ENCODE measurements at places on chromosomes 6 and 20.

DNA sequence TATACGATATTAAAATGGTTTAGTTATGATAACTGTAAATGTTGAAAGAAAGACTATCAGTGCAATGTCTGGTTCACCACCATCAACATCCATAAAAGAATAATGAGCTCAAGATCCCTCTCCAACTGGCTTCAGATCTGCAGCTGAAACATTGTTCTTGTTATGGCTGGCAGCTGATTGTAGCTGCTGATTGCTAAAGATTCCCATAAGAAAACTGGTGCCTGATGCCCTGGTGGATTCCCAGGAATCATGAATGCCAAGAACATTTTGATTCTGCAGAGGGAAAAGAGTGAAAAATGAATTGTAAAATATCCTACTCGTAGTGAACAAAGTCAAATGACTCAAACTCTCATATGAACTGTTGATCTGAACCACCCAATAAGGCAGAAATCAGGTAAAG is 1160.2 kb downstream of the EPHA7 start:
- DNase-seq, result no peak

DNA sequence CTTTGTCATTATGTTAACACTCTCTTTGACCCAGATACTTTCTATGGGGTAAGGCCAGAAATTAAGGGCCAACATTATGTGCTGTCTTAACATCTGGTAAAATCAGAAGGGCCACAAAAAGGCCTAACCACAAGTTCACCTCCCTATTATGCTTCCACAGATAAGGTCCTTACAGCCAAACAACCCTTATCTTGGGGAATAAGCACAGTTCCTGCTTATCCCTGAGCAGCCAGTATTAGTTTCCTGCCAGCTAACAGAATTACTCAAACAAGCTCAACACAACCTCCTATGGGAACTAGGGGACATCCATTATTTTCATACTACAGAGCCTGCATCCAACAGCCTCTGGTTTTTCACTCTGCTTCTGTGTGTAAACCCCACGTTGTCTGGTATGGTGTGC is 724.8 kb downstream of the HACE1 start:
- DNase-seq, result no peak

GRCh38 chr6:20669571-20670314 is 135.5 kb downstream of the CDKAL1 start:
- DNase-seq, result no peak

DNA sequence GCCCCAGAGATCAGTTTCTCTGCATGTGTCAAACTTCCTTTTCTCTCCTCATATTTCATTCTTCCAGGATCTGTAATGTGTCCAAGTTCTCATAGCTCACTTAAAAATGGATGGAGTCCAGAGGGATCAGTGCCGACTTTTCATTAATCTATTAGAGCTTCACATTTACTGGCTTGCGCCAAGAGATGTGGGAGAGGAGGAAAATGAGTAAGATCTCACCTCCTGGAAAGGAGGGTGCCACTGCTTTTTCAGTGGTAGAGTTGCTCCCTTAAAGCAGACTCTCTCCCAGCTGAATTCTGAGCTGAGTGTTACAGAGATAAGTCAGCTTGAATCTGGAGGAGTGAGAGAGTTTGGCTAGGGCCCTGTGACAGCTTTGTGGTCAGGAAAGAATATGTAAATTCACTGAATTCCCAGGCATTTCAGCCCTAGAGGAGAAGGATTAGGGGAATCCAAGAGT is 175.9 kb downstream of the SOX4 start:
- DNase-seq, result no peak

DNA sequence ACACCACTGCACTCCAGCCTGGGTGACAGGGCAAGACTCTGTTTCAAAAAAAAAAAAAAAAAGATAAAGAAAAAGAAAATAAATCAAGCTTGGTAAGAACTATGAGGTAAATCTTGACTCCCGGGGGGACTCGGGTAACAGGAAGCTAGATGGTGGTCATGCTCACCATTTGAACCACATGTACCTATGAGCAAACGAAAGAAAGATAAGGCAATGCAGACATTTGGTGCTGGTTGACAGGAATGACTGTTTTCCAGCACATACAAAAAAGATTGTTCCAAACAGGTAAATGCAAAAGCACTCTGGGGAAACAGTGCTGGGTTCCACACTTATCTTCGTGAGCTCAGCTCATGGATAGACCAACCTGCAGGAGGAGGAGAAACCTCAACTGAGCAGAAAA is 22.8 kb upstream of the PTPN1 start:
- peak; percentile 52 for DNase-seq

DNA sequence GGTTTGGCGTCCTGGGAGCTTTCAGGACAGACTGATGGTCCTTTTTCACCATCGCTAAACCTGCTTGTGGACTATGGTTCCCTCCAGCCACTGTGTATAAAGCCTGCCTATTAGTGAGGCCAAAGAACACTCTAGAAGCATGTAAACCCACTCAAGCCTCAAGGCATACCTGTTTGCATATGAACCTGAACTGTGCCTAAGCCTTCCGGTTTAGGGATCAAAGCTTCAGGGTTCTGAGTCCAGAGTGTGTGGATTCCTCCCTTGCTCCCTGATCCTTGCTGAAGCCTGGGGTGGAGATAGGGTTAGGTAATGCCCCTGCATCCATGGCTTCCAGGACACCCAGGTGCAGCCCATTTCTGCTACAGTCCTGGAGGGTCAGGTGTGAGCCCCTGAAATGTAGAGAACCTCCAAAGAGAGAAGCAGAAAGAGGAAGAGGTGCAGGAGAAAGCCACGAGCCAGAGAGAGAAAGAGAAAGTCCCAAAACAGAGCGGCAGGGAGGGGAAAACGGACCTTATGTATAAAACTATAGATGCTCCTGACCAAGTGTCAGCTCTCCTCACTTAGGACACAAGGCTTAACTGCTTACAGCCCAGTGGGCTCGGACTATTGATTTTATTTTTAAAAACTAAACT is 93.3 kb downstream of the SCML4 start:
- DNase-seq, result peak; percentile 19

DNA sequence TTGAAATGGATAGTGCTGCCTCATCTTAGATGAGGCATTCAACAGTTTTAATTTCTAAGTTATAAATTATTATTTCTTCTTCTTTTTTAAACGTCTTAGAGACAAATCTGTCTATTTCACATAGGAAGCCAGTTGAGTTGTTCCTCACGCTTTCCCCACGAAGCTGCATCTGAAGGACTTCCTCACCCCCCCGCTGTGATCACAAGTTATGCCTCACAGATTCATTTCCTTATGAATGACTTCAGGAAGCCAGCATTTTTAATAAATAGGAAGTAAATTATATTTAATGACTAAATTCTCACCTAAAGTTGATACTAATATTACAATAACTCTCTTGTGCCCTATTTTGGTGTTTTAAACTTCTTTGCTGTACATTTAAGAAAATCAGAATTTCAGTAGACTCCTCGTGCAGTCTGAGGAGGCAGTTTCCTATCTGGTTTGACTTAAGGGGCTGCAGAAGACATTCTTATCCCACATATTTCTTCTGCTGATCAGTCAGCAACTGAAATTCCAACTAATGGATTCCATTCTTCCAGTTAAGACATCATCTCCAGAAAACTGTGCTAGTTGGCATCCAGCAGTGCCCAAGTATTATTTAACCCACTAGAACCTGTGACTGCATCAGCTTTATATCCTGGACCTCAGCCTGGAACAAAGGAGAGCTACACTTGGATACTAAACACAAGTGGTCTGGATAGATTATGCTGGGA is 182.7 kb upstream of the CCN2 start:
- DNase-seq, result peak; percentile 72

- DNase-seq, result no peak
Observed at GRCh38 chr6:107534571-107535141, 44.7 kb downstream of the SOBP start.

- DNase-seq, result no peak
Observed at GRCh38 chr20:2564406-2564805, 28.0 kb downstream of the TMC2 start.

DNA sequence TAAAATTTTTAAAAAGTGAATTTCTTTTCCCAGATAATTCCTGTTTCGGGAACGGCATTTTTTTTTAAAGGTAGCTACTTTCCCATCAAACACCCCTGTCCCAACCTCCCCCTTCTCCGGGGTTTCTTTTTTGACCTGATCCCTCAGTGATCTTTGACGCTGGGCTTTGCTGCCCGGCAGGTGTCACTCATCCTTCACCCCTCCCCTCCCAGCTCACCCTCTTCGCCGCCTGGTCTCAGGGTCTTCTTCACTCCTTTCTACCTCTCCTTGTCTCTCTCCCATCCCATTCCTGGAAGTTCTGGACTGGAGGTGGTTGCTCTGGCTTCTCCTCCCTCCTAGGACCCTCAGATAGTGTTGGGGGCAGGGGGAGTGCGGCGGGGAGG is 329 bp upstream of the GPR6 start:
- DNase-seq, result no peak

DNA sequence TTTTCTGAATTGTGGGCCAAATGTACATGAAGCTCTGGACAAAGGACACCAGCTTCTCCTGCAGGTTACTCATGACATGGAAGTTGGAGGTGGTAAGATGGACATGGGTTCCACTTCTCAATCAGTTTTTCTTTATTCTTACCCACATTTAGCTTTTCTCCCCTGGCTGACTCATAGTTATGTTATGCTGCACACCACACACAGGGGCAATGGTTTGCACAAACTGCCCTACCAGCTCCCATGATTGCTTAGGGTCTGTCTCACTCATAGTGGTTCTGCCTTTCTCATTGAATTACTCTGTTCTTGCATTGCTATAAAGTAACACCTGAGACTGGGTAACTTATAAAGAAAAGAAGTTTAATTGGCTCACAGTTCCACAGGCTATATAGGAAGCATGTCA is 4.5 kb upstream of the CD109 start:
- no peak for DNase-seq

- peak; percentile 74 for DNase-seq
Observed at GRCh38 chr6:16759181-16759645, 2.0 kb downstream of the ATXN1 start.

DNA sequence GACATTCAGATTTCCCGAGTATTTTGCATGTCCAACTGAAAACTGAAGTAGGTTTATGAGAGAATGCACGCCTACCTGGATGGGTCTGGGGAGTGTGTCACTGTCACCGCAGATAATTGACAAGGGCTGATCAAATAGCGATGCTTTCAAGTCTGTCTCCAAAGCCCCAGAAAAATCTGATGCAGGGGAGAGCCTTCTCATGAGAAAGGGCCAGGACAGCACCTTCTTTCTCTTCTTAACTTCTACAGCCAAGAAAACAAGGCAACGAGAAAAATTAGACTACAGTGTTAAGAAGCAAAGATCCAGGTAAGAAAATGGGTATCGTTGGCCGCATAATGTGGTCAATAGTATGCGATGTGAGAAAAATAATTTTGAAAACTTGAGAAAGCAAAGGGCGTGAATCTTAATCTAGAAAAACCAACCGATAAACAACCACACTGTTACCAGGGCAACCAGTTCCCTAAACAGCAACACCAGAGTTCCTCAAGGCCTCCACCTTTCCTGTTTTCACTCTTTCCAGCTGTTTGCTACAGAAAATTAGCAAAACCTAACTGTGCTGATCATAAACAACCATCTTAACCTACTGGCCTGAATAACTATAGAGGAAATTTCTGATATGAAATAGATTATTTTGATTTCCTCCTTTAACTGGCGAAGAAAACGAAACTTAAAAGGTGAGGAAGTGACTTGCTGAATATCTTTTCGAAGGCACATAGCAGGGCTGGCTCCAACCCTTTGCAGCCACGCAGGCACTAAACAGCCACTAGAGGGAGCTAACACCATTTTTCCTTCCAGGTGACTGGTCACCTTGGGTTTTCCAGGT is 2.6 kb downstream of the TAGAP start:
- DNase-seq, result peak; percentile 96

GRCh38 chr6:135170238-135170637 is 10.9 kb upstream of the MYB start:
- DNase-seq, result no peak

DNA sequence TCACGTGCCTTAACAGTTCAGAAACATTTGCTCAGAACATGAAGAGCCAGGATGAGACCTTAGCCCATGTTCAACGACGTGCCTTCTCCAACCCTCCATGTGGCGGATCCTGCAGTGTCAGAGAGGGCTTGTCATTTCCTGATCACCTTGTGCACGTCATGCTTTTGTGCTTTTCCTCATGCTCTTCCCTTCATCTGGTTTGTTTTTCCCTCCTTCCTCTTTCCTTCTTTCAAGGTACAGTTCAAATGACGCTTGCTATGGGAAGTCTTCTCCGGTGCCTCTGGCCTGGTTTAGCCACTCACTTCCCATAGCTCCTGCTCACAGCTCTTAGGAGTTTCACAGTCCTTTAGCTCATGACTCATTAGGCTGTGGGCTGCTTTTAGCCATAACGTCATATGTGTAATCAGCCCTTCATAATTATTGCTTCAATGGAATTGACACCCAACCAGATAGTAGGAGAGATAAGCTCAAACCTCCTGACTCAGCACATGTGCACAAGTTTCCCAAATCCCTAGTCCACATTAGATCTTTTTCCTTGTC is 102.7 kb upstream of the CNKSR3 start:
- no peak for DNase-seq

GRCh38 chr6:85628353-85628752 is 14.3 kb downstream of the SYNCRIP start:
- DNase-seq, result no peak

- DNase-seq, result no peak
Observed at GRCh38 chr6:157987788-157988699, 6.4 kb downstream of the SYNJ2 start.

DNA sequence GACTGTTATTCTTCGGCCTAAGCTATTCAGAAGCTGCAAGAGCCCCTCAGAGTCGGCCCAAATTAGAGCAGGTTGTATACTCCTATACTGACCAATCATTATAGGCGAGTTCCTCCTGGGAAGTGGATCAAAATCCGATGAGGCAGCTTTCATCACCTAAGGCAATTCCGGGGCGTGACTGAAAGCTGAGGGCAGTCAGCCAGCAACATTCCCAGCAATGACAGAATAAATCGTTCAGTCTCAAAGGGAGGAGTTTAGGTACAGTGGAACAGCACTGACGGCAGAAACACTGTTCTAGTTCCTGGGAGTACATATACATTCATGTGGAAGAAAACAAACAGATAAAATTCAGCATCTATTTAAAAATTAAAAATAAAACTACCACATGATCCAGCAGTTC is 10.8 kb downstream of the HLA-DQB2 start:
- DNase-seq, result no peak

- DNase-seq, result no peak
Observed at GRCh38 chr6:139294090-139294489, 2.3 kb upstream of the TXLNB start.

DNA sequence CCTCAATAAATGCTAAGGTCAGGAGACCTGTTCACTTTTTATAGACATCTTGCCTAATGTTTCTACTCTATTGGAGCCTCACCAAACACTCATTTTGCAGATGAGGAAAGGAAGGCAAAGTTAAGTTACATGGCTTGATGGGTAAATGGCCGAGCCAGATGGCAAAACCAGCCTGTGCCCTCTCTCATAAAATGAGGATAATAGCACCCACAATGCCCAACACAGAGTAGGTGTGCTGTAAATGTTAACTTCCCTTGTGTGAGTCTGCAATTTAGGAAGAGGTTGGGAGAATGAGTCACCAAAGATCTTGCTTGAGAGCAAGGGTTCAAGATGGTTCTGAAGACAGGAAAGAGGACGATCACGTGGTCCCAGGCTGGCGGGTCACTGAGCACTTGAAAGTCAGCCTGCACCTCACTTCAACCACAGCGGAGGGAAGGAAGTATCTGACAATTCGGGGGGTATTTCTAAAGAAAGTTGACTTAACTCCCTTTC is 3.3 kb downstream of the KCNK5 start:
- DNase-seq, result peak; percentile 32

GRCh38 chr6:170178561-170179477 is 112.1 kb downstream of the DLL1 start:
- DNase-seq, result no peak

All from common myeloid progenitor, CD34-positive (primary cell).